ENCODE measurements at places on chromosomes 7 and 10.

GRCh38 chr10:18501198-18501597 lies 150.2 kb downstream of the NSUN6 start:
- DNase-seq, result no peak

GRCh38 chr7:40885503-40885902 lies 750.7 kb downstream of the SUGCT start:
- no peak for DNase-seq

- DNase-seq, result no peak
These were observed at the start of gene ADARB2 for GRCh38 chr10:1737222-1738061. ADARB2 (minus strand) TSS chr10:1737525.

GRCh38 chr10:52136921-52137320 lies 177.2 kb upstream of the DKK1 start:
- DNase-seq, result no peak

DNA sequence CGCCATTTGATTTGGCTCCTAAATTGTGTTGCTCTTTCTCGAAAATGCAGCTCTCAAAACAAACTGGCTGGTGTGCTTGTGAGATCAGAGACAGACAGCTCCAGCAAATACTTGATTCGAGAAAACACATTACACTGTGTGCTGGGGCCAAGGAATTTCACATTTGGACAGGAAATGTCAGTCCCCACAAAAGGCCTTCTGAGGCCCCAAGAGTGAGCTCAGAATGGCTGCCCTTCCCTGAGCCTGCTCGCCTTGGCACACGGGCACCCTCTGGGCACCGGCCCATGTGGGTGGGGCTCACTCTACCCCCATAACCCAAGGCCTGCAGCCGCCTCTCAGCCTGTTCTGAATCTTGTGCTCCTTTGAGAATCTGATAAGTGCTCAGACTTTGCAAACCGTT lies 13.9 kb upstream of the HSPA12A start:
- DNase-seq, result no peak

- DNase-seq, result no peak
These were observed 49.4 kb upstream of the ARL4A start for GRCh38 chr7:12637819-12638592.

DNA sequence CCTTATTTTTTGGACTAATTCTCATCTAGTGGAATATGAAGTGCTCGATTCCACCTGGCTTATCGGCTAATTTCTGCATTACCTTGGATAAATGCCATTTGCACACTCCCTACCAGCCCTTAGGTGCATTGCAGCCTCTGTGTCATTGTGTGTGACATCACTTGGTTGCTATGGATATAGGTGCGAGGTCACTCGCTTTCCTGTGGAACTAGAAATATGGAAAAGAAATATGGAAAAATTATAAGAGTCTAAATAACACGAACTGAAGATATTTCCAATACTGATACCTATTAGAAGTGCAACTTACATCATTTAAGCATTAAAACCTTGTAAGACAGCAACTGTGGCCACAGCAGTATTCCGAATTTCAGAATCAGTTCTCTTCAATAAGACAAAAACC lies 2.0 kb downstream of the YWHAG start:
- DNase-seq, result no peak

DNA sequence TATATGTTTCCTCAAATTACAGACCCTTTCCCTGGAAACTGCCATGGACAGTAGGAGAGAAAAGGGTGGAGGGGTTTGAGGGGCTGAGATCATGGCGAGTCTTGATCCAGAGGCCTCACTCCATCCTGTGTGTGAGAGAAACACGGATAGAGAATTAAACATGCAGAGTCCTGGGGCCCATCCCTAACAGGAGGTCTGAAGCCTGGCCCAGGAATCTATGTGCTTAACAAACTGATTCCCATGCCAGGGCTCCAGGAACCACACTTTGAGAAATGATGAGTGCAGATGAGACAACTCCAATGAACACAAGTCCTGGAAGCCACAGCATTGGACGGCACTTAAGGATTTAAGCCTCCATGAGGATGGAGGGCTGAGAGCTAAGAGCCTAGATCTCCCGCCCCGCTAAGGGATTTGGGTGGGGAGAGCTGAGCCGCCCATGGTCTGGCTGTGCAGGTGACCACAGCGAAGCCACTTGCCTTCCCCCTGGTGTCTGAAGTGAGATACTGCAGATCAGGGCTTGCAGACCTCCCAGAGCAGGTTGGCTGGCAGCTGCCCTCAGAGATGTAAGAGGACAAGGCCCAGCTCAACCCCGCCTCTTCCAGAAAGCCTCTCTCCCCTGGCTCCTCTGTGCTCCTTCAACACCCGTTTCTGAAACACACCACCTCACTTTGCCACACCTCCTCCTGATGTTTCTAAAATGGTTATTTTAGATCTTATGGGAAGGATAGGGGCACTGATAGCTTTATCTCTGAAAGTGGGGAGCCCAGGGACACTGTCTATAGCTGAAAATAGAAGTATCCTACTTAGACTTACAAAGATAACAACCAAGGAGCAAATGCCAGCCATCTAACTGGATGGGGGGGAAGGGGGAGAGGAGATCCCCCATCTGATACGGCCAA lies 24.8 kb upstream of the EIF5AL1 start:
- DNase-seq, result no peak

DNA sequence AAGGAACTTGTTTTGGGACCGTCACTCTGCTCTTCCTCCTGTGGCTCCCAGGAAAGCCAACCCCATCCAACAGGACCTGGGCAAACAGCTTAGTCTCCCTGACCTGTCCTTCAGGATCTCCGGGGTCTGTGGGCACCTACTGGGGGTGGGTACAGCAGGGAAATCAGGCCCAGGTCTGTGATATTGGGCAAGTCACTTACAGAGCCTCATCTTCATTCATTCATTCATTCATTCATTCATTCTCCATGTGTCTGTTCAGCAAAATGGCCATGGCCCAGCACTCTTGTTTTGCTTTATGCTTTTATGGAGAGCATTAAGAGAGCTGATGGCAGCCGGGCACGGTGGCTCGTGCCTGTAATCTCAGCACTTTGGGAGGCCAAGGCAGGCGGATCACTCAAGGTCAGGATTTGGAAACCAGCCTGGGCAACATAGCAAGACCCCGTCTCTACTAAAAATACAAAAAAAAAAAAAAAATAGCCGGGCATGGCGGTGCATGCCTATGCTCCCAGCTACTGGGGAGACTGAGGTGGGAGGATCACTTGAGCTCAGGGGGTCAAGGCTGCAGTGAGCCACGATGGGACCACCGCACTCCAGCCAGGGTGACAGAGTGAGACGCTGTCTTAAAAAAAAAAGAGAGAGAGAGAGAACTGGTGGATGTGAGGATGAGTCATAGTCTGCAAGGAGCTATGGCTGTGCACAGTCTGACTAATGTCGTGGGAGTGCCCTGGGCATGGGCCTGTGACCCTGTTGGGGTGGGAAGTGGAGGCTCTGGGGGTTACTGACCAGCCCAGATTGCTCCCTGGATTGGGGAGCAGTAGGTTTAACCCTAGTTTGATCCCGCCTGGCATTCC lies 54.3 kb downstream of the CLIP2 start:
- no peak for DNase-seq

GRCh38 chr7:132244903-132245480 lies 331.3 kb downstream of the PLXNA4 start:
- DNase-seq, result no peak

GRCh38 chr7:77338260-77338659 lies 77.9 kb downstream of the GSAP start:
- no peak for DNase-seq

GRCh38 chr7:51128545-51129435 lies 187.8 kb downstream of the COBL start:
- no peak for DNase-seq

GRCh38 chr10:97042716-97043562 lies 142.8 kb downstream of the SLIT1 start:
- no peak for DNase-seq

- DNase-seq, result no peak
These were observed 33.7 kb downstream of the ZNF37A start for GRCh38 chr10:38127812-38128211.

- DNase-seq, result no peak
These were observed 4.2 kb downstream of the HTRA1 start for GRCh38 chr10:122465401-122466040.

DNA sequence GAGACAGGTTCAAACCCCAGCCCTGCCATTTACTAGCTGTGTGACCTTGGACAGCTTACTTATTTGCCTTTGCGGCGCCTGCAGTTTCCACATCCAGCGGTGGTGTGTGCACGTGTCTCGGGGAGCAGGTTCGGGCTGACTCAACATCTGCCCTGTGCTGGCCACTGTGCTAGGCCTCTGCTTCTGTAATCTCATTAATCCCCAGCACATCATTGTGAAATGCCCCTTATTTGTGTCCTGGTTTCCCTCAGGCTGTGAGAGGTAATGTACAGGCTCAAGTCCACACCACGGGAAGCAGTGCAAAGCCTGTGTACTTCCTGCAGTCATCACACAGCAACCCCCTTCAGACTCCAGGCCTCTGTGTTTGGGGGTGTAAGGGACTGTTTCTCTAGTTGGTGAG lies 285.7 kb downstream of the RPS24 start:
- DNase-seq, result no peak

- DNase-seq, result no peak
These were observed 137.3 kb downstream of the ELMO1 start for GRCh38 chr7:37311355-37311754.

- DNase-seq, result no peak
These were observed 1.6 kb downstream of the NPM3 start for GRCh38 chr10:101781655-101781983.

DNA sequence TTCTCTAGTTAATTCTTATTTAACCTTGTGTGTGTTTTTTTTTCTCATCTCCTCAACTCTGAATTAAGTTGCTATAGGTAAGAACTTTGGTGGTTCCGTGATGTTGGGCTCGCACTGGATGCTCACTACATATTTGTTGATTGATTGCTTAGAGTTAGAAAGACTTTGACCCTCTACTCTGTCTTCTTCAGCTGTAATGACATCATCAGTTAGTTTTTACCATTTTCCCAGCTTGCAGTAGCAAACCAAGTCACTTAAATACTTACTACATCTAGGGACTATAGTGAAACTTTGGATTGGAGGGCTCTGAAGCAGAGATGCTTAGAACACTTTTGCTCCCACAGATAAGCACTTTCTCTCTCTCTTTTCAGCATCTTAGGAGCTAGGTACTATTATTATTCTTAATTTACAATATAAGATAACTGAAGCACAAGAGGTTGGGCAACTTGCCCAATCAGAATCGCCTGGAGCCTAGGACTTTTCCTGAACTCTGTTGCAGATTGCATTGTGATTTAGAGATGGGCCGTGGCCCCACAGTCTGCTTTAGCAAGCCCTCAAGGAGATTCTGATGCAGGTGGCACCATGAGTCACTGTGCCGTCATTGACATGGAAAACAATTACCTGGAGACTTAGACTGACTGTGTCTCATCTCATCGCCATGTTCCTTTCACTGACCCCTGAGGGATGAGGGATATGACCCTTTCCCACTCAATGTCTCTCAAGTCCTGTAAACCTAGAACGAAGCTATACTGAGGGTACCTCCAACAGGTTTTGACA lies 471.9 kb upstream of the PODXL start:
- DNase-seq, result no peak

GRCh38 chr10:123645016-123645415 lies 21.1 kb upstream of the GPR26 start:
- no peak for DNase-seq

- no peak for DNase-seq
These were observed 8.2 kb downstream of the NKX2-3 start for GRCh38 chr10:99540657-99541531.

- no peak for DNase-seq
These were observed 322.9 kb upstream of the NRP1 start for GRCh38 chr10:33657154-33657908.

DNA sequence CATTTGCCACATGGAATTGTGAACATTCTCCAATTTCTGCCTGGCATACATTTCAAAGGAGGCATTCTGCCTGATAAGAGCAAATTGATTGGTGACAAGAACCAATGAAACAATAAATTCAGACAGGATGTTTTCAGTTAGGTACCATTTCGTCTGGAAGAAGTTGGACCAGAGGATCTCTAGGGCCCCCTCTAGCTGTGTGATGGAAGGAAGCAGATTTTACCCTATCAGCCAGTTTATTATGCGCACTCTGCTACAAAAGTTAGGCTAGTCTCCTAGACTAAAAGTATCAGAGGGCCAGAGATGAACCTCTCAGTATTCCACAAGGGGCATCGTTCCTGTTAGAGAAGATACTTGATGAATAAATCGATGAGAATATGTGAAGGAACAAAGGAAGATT lies 118.0 kb downstream of the BUB3 start:
- DNase-seq, result no peak

GRCh38 chr7:97022491-97023306 lies 1.9 kb downstream of the DLX5 start:
- DNase-seq, result no peak

GRCh38 chr10:46033602-46034011 lies 3.2 kb upstream of the NCOA4 start:
- no peak for DNase-seq

DNA sequence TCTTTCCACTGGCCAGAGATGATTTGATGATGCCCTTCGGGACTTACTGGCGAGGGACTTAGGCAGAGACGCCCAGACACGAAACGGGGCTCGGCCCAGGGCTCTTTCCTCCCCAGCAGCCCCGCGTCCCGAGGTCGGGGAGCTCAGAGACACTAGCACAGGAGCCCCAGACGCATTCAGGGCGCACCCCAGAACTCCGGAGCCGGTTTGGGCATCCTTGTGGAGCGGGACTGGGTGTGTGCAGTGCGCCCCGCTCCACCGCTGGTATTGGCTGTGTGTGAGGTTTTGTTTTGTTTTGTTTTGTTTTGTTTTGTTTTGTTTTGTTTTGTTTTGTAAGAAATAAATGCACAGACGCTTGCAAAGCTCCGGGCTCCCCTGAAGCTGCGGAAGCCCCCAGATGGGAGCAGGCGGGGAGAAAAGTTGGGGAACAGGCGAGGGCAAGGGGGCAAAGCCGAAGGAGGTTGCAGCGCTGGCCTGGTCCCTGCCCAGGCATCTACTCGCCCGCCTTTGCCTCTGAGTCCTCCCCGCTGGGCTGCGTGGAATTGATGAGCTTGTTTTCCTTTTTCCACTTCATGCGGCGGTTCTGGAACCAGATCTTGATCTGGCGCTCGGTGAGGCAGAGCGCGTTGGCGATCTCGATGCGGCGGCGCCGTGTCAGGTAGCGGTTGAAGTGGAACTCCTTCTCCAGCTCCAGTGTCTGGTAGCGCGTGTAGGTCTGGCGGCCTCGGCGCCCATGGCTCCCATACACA lies 1.9 kb upstream of the HOXA5 start:
- no peak for DNase-seq

GRCh38 chr7:132400561-132401142 lies 175.6 kb downstream of the PLXNA4 start:
- DNase-seq, result no peak

DNA sequence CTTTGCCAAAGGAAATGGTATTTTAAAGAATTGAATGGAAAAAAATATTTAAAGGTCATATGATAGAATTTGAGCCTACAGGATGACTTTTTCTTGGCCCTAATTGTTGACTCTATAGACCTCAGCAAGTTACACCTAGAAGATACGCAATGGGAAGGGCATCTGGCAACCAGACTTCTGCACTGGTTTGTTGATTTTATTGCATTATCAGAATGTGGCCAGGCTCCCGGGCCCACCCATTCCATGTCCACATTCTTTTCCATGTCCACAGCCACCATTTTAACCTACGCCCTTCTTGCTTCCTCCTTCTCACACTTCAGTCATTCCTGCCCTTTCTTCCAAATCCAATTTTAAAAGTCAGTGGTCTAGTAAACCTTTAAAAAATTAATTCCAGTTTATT lies 738.4 kb downstream of the SUGCT start:
- DNase-seq, result no peak

Measured in stimulated activated CD8-positive, alpha-beta memory T cell treated with anti-CD3 and anti-CD28 coated beads, Interleukin-4, amount 100 ng/mL, for 4 hours (primary cell).